CD8-positive, alpha-beta memory T cell (primary cell): ENCODE measurements at places on chromosomes 2 and 18.

GRCh38 chr2:71608441-71608840 lies 155.1 kb downstream of the DYSF start:
- no peak for DNase-seq

GRCh38 chr18:44098551-44099098 lies 582.1 kb upstream of the SETBP1 start:
- no peak for DNase-seq

- no peak for DNase-seq
These were observed 133.1 kb downstream of the NCKAP5 start for GRCh38 chr2:133434959-133435668.

DNA sequence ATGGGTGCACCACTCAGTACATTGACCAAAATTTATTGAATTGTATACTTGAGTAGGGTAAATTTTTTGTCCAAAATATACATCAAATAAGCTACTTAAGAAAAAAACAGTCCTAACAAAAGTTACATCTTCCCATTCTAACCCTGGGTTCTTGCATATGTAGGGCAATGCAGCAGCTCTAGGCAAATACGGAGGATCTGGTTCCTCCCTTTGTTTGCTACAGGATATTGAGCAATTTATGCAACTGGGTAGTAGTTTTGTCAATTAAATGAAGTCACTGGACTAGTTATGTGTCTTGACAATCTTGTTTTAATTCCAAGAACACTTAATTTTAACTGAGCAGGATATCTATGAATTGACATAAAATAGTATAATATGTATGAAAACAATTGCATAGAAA lies 1507.2 kb upstream of the PIK3C3 start:
- no peak for DNase-seq

DNA sequence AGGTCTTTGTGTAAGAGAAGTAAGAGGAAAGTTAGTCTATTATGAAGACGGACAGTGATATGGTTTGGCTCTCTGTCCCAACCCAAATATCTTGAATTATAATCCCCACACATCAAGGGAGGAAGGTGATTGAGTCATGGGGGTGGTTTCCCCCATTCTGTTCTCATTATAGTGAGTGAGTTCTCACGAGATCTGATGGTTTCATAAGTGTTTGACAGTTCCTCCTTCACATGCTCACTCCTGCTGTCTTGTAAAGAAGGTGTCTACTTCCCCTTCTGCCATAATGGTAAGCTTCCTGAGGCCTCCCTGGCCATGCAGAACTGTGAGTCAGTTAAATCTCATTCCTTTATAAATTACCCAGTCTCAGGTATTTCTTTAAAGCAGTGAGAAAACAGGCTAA lies 67.6 kb downstream of the NEURL3 start:
- no peak for DNase-seq

- no peak for DNase-seq
These were observed 7.3 kb upstream of the SLC3A1 start for GRCh38 chr2:44267796-44268648.

- DNase-seq, result no peak
These were observed 93.5 kb upstream of the NDUFV2 start for GRCh38 chr18:9008709-9009635.

- DNase-seq, result no peak
These were observed 120.2 kb downstream of the NFATC1 start for GRCh38 chr18:79515944-79516351.

DNA sequence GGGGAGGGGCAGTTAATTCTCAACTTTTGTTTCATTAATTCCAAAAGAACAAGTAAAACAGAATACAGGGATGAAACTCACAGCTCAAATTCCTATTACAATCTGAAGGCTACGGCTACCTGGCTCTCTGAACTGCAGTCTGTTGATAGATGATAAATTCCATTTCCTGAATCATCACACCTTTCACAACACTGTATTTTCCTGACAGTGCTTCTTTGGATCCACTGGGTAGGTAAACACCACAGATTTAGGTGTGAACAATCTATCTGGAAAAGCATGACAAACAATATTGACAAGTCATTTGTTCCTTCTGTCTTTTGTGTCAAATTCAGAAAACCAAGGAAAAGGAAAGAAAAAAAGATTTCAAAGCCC lies 843.2 kb downstream of the LRRTM4 start:
- DNase-seq, result no peak

- no peak for DNase-seq
These were observed 1.3 kb downstream of the KIAA2012 start for GRCh38 chr2:202074324-202074723.

DNA sequence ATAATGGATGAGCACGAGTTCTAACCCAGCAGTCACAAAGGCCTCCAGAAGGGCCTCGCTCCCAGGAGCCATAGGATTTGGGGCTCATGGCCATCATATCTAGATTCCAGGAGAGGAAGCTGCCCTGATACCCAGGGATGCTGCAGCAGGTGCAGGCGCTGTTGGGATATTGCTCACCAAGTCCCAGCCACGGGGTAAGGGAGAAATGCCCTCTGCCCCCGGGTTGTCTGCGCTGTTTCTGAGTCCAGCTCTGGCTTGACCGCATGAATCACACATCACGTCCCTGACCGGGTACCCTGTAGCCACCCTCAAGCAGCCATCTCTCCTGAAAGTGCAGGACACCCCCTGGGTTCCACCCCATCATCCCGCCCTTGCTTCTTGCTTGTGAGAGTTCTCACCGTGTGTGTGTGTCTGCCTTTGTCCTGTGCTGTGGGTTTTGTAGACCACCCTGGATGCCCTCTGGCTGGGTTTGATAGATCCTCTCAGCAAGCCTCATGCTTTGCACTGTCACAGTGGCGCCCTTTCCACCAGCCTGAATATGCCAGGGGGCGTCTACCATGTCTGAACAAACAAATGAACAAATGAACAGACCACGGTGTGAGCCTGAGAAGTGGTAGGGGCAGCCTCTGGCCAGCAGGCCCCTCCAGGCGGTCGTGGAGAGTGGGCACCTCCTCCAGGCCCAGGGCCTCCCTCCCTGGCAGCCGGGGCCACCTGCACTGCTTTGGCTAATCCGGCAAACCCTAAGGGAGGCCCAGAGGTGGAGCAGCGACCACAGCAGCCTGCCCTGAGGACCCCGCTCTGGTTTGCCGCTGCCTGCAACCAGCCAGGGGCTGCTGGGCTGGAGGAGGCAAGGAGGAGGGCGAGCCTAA lies 32.1 kb downstream of the ADRA2B start:
- no peak for DNase-seq

- DNase-seq, result no peak
These were observed 182.4 kb upstream of the MC4R start for GRCh38 chr18:60554967-60555366.

DNA sequence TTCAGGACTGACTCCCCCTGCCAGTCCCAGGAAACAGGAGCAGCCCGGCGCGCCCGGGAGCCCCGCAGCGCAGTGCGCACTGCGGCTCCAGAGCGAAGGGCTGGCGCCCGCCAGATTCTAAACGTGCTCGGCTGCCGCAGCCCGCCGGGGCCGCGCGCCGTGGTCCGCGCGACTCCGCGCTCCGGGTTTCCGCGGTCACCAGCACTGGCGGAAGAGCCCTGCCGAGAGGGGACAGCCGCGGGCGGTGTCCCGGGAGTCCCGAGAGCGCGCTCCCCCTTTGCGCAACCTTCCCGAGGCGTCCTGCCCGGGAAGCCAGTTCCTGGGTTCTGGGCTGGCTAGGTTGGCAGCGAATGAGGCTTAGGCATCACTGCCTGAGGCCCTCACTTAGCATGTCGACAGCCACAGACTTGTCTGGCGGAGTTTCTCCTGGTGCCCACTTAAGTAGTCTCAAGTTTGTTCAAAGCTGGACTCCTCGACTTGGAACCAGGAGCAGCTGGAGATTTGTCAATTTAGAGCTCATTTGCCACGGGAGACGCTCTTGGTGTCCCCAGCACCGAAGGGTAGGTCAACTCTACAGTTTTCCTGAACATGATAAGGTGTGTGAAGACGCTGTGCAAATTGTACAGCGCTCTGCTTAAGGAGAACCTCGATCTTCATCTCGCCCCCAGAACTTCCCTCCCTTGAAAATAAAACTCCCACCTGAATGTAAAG lies 1.5 kb upstream of the VSNL1 start:
- no peak for DNase-seq

DNA sequence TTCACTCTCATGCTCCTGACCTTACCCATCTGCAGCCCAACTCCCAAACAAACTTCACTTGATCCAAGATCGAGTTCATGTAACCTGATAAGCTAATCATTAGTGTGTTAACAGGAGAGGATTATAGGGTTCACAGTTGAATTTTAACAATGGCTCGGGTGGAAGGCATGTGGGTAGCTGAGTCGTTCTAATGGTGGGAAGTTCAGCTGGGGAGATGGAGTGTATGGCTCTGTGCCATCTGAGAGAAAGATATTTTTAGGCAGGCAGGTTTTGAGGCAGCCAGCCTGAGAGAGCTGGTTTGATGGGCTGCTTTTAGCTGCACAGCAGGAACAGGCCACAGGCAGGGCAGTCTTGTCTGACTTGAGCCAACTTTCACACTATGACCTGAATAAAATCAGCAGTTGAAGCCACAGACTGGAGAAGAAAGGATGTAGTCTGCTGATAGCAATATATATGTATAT lies 17.7 kb upstream of the NFE2L2 start:
- DNase-seq, result no peak

GRCh38 chr2:96264656-96265348 lies 995 bp downstream of the TMEM127 start:
- DNase-seq, result peak; percentile 41
